ENCODE measurements at places on chromosomes 4 and X.

- no peak for DNase-seq
Observed at GRCh38 chr4:47383829-47384427, 79.6 kb downstream of the COMMD8 start.

DNA sequence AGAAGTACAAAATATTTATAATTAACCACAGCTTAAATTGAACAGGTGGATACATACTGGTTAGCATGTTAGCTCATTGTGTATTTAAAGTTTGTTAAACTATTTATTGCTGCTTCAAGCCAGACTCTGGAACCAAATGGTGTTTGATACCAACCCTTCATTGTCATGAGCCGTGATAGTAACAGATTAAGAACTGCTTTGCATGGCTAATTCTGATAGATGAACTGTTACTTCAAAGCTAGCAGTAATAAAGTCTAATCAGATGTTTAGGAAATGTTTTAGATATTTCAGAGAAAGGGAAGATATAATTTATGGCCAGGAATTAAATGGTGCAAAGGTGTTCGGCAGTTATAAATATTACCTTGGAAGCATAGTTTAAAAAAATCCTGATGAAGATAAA is 676.1 kb upstream of the ATOH1 start:
- no peak for DNase-seq

DNA sequence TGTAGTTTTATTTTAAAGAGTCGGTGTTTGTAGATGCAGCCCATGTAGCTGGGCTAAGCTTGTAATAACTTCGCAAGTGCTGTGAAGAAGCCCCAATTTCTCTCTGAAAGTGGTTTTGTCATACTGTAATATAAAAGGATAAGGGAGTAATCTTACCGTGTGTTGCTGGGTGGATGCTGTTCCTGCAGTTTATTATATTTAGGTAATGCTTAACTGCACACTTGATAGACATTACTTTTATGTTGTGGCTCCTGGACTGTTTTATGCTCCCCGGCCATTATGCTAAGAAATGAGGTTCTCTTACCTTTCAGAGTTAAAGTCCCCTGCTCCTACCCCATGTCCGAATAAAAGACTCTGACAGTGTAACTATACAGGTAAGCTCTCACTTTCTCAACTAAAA is 789.4 kb downstream of the RPA4 start:
- DNase-seq: no peak

DNA sequence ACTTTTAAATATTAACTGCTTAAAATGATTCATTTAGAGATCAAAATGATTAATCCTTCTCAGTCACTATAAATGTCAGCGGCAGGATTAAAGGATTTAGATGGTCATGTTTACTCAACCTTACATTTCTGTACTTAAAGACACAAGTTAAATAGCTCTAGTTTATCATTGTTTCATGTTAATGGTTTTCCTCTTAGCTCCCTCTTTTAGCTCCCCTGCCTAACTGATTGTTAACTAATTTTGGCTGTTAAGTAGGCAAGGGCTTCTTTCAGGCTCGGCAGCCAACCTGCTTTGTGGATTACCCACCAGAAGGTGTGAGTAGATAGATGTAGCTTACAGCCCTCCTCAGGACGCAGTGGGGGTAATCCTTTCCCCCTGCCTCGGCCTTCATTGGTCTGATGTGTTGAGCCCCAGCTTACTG is 96.0 kb downstream of the TENM3 start:
- no peak for DNase-seq

DNA sequence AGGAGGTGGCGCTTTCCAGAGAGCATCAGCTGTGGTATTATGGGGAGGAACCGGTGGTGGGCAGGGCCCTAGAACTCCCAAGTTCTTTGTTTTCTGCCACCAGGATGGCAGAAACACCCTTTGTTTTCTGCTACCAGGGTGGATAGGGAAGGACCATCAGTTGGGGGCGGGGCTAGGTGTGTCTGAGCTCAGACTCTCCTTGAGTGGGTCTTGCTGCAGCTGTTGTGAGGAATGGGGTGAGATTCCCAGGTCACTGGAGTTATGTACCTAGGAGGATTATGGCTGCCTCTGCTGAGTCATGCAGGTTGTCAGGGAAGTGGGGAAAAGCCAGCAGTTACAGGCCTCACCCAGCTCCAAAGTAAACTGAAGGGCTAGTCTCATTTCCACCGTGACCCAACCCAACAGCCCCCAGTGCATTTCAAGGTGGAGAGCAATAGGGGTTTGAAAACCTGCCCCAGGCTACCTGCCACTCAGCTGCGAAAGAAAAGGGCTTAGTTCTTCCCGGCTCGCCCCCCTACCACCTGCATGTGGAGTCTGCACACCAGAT is 167.8 kb upstream of the FAM241A start:
- DNase-seq: no peak

GRCh38 chr4:56386091-56386490 is 1.2 kb downstream of the AASDH start:
- DNase-seq: no peak

GRCh38 chr4:112315446-112315845 is 18.3 kb downstream of the ALPK1 start:
- DNase-seq: no peak

- no peak for DNase-seq
Observed at GRCh38 chr4:99655308-99656081, 2.1 kb downstream of the C4orf54 start.

DNA sequence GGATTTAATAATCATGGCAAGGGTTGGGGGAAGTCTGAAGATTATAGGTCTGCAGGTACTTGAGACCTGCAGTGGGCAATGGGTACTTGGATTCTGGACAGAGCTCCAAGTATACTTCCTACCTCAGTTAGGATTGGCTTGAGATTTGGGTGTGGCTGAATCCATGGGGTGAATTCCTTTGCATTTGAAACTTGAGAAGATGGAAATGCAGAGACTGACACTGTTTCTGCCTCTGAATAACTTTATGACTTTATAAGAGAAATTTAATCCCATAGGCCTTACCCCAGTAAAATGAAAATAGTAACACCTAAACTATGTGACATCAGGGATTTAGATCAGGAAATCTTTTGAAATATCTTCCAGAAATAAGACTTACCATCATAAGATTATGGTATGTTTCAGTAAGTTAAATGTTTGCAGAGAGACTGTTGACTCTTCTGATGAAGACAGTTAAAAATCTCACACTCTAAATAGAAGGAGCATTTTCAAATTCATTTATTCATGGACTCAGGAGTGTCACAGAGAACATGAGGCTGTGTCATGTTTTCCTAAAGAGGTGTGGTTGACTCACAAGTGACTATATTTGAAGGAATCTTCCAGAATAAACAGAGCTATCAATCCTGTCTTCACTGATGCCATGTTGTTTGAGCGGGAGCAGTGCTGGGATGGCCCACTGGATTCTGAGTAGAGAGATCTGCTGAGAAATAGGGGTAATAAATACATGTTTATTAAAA is 513.5 kb upstream of the NR3C2 start:
- DNase-seq: no peak

- DNase-seq: no peak
Observed at GRCh38 chr4:19557161-19557560, 694.5 kb upstream of the SLIT2 start.

GRCh38 chrX:38879631-38880220 is 78.5 kb downstream of the MID1IP1 start:
- DNase-seq: no peak

DNA sequence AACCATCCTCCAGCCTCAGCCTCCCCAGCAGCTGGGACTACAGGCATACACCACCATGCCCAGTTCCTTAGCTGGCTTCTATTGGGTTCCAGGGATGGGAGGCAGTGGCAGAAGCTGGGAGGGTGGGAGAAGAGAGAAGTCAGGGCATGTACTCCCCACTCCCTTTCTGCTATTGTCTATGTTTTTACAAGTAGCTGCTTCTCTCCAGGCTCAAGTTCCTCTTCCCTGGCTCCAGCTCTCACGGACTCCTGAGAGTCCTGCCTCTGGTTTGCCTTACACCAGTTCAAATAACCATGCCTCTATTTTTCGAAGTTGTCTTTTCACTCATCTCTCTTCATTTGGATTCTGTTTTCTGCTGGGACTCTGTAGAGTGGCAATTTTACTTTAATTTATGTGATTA is 2.9 kb downstream of the TBC1D9 start:
- no peak for DNase-seq

DNA sequence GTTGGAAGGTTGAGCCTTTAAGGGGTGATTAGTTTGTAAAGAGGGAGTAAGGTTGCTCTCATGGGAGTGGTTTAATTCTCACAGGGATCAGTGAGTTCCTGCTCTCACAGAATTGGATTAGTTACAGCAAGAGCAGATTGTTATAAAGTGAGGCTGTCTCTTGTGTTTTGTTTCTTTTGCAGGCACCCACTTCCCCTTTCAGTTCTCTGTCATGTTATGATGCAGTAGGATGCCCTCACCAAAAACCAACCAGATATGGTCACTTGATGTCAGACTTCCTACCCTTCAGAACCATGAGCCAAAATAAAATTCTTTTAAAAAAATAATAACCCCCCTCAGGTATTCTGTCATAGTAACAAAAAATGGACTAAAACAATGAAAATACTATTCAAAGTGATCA is 19.9 kb upstream of the IGSF1 start:
- DNase-seq: no peak

DNA sequence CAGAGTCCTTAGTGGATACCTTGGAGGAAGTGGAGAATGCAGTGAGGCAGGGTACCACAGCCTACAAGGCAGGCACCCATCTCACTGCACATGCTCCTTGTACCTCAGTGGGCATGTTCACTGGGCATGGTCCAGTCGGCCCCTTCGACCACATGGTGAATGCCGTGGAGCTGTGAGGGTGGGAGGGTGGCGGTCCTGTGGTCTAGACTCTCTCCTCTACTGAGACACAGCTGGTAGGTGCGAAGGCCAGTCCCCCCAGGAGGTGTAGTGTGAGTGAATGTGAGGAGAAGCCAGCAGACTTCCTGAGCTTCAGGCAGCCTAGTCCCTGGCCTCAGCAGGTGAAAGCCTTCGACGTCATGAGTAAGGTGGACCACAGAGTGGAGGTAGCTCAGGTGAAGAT is 12.2 kb downstream of the XAGE2 start:
- DNase-seq: no peak

- DNase-seq: no peak
Observed at GRCh38 chr4:40365766-40366165, 30.6 kb downstream of the CHRNA9 start.

DNA sequence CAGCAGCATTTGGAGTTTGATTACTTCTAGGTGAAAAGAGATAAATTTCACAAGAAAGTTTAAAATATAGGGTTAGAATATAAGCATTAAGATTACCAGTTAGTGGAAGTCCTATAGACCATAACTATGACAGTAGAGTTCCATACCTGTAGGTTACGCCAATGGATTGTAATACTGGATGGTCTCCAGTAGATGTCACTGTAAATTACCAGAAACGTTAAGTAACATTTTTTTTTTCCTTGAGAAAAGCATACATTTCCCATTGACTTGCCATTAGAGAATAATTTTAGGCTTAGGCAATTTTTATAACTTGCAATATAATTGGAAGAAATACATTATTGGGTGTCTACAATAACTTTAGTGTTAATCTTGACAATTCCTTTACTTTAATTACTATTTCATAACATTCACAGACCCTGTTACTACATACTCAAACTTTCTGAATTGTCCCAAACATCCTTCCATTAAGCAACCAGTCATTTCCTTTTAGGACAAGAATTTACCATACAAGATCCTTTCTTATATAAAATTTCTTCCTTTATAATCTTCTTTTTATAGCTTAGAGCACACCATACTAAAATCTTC is 304.1 kb upstream of the TECRL start:
- no peak for DNase-seq

DNA sequence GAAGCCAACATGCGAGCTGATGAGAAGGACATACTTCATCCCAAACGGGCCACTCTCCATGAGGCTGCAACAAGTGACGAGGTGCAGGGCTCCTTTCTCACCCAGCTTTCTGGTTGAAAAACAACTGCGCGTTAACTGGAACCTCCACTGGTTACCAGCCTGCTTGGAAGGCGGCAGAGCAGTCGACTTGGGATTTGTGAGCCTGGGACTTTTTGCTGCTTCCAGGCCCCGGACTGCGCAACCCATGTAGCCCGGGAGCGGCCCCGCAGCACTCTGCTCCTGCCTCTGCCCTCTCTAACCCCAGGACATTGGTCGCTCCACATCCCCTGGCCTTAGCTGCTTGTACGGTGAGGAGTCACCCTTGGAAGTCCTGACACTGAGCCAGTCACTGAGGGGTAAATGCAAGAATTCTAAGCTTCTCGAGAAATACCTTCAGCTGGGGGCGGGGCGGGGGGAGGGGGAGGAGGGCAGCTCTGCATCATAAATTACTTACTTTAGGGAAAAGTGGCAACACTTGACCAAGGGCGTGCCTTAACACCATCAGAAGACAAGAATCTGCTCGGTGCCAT is 72.7 kb downstream of the MTMR1 start:
- no peak for DNase-seq

GRCh38 chrX:47264483-47265173 is 31.8 kb downstream of the USP11 start:
- DNase-seq: no peak

GRCh38 chrX:131764216-131764615 is 220.3 kb downstream of the OR13H1 start:
- no peak for DNase-seq

GRCh38 chrX:11349020-11349419 is 55.8 kb downstream of the AMELX start:
- DNase-seq: no peak

DNA sequence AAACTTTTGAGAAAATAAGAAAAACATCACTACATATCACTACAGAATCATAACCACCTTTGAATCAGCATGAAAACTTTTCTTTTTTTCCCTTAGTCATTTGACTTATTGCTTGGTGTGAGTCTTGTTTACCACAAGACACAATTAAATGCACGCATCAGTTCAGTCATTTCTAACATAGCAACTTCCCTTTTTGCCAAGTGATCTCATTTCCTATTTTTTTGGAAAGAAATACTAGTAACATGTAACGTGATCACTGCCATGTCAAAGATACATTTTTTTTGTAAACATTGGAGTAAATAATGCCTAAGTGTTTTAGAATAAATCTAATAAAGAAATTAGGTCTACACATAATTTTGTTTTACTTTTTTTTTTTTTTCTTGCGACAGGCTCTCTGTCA is 5.1 kb upstream of the CXCL8 start:
- DNase-seq: peak; percentile 78

DNA sequence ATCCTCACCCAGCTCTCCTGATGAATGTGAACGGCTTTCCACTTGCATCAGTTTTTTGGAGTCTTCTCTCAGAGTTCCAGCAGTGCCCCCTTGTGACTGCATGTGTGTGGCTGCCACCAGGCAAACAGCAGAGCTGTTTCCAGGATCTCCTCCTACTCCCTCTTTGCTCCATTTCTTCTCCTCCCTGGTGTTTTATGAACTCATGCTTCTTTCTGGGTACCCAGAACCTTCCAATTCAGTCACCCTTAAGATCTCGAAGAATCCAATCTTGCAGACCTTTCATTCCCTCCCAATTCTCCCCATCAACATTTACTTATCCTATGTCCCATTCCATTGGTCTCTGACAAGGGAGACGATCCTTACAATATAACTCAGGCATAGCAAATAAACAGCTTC is 6.8 kb upstream of the TCEANC start:
- DNase-seq: peak; percentile 37
